Effector memory CD4-positive, alpha-beta T cell (primary cell): ENCODE measurements at places on chromosomes 5 and 9.
A peak's percentile ranks its signal among the peaks of the same experiment; 100 is the strongest.

- H3K27me3 ChIP-seq, result peaks cover 16% of the 10 kb centered on the region
- H3K4me3 ChIP-seq, result no peak overlapping the region
- H3K27ac ChIP-seq, result no peak overlapping the region
- H3K36me3 ChIP-seq, result no peaks in the 10 kb centered on the region
- H3K4me1 ChIP-seq, result peaks cover 2% of the 10 kb centered on the region
Observed at GRCh38 chr9:121604242-121604641, 47.2 kb upstream of the DAB2IP start.

GRCh38 chr5:74319076-74319475, 321.5 kb downstream of the ENC1 start:
- no peak overlapping the region for H3K27ac ChIP-seq
- no peaks in the 10 kb centered on the region for H3K36me3 ChIP-seq
- no peaks in the 10 kb centered on the region for H3K4me1 ChIP-seq
- H3K27me3 ChIP-seq, result no peaks in the 10 kb centered on the region
- no peak for DNase-seq

DNA sequence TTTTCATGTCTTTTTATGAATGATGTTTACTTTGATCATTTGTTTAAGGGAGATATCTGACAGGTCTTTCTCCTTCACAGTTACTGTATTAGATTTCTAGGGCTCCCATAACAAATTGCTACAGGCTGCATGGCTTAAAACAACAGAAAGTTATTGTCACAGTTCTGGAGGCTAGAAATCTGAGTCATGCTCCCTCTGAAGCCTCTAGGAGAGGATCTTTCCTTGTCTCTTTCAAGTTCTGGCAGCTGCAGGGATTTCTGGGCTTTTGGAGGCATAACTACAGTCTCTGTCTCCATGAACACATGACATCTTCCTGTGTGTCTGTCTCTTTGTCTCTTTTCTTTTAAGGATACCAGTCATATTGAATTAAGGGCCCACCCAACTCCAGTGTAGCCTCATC, 557.3 kb upstream of the SEMA6A start:
- no peak overlapping the region for H3K4me3 ChIP-seq
- H3K4me1 ChIP-seq, result no peaks in the 10 kb centered on the region
- no peak overlapping the region for H3K27ac ChIP-seq
- no peaks in the 10 kb centered on the region for H3K36me3 ChIP-seq

DNA sequence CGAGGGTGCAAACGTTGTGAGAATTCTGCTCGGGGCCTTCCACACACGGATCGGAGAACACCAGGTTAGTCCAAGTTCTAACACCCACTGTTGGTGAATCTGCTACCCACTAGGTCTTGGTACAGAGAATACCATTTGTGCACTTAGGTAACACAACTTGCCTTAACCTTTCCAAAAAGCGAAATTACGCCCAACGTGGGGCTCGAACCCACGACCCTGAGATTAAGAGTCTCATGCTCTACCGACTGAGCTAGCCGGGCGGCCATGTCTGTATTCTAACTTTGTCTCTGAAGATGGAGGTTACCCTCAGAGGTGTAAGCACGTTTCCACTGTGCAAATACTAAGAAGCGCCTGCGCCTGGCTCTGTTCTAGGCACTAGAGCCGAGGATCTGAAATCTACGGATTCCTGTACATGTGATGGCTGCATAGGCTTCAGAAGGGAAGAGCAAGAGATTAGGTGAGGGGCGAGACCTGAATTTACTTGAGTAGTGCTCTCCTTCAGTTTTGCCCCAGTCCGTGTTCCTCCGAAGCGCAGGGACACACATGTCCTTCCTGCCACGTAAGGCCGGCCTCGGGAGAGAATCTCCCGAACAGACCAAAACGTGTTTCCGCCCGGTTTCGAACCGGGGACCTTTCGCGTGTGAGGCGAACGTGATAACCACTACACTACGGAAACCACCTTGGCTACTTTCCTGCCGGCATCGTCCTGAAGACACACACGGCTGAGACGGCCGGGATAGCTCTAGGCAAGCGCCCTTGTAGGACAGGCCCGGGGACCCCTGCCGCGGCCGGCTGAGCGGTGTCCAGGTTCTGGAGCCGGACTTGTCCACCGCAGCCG, 1.1 kb upstream of the TRIM41 start:
- no peaks in the 10 kb centered on the region for H3K27me3 ChIP-seq
- H3K4me1 ChIP-seq, result peaks cover 26% of the 10 kb centered on the region
- H3K36me3 ChIP-seq, result no peaks in the 10 kb centered on the region
- peak overlapping the region; percentile 97 for H3K27ac ChIP-seq

DNA sequence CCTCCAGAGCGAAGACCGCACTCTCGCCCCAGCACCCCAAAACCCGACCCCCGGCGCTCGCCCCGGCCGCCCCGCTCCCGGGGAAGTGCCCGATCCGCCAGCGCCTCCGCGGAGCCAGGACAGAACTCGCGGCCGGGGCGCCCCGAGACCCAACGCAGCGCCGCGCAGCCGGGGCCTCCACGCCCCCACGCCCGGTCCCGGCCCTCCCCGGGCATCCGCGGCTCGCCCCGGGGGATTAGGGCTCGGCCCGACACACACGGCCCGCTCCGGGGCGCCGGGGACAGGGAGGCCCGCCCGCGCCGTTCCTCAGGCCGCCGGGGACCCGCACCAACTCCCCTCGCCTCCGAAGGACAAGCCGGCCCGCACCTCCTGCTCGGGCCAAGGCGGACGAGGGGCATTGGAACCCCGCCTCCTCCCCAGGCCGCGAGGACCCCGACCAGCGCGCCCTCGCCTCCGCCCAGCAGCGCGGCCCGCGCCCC, 544 bp downstream of the FNBP1 start:
- no peaks in the 10 kb centered on the region for H3K36me3 ChIP-seq
- H3K27me3 ChIP-seq, result no peaks in the 10 kb centered on the region
- H3K4me1 ChIP-seq, result peaks cover 41% of the 10 kb centered on the region
- peak overlapping the region; percentile 96 for H3K4me3 ChIP-seq
- DNase-seq, result no peak

GRCh38 chr9:2418619-2419018, 203.0 kb upstream of the VLDLR start:
- H3K36me3 ChIP-seq, result no peaks in the 10 kb centered on the region
- H3K27me3 ChIP-seq, result no peaks in the 10 kb centered on the region
- no peaks in the 10 kb centered on the region for H3K4me1 ChIP-seq
- no peak overlapping the region for H3K27ac ChIP-seq

DNA sequence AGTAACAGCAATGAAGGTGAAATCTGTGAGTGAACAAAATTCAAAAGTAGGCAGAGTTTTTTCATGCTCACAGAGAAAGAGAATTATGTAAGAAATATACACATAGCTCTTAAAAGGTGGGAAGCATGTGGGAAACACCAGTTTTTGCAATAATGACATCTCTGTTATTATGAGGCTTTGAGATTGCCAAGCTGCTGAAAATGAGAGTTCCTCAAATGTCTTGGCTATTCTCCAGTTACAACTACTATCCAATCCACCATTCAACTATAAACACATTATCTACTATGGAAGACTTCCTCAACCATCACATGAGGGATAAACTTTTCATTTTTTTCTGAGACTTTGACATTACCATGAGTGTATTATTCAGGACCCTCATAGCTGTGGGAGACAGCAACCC, 420.8 kb upstream of the ACTBL2 start:
- DNase-seq, result no peak
- no peaks in the 10 kb centered on the region for H3K36me3 ChIP-seq
- H3K4me3 ChIP-seq, result no peak overlapping the region
- no peaks in the 10 kb centered on the region for H3K27me3 ChIP-seq
- no peaks in the 10 kb centered on the region for H3K4me1 ChIP-seq

DNA sequence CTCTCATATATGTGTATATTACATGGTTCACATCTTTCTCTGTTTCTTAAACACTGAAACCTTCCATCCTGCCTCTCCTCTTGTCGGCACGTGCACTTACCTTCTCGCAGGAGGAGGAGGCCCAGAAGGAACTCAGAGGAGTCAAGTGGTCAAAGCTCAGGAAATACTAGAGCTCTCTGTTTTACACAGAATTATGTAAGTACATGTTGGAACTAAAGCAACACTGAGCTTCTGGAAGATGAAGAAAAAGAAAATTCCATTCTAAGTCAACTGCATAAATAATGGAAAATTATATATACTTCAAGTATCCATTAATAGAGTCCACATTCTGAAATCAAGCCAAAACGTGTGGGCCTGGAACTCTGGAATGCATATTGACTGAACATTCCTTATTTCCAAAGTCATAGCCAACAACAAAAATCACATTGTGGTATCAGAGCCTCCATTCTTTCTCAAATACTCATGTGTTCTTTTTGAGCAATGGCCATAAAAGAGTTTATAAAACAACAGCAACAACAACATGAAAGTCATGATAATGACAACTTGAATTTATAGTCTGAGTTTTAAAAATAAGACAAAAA, 121.5 kb upstream of the RAI14 start:
- no peaks in the 10 kb centered on the region for H3K36me3 ChIP-seq
- DNase-seq, result no peak
- no peaks in the 10 kb centered on the region for H3K4me1 ChIP-seq

DNA sequence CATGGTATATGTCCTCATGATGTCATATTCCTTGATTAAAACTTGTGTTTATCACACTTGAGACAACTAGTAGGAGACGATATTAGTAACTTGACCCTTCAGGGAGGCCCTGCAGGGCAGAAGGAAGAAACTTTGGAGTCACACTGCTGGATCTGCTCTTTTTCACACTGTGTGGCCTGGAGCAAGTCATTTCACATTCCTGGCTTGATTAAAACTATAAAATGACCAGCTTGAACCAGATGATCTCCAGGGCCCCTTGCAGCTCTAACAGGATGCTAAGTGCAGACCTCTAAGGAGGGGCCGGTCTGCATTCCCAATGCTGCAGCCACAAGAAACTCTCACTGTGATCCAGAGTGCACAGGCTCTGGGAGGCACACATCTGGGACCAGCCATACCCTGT, 146.4 kb upstream of the ZNF366 start:
- no peak overlapping the region for H3K27ac ChIP-seq
- no peaks in the 10 kb centered on the region for H3K4me1 ChIP-seq
- H3K36me3 ChIP-seq, result no peaks in the 10 kb centered on the region
- no peak overlapping the region for H3K4me3 ChIP-seq
- H3K27me3 ChIP-seq, result no peaks in the 10 kb centered on the region

DNA sequence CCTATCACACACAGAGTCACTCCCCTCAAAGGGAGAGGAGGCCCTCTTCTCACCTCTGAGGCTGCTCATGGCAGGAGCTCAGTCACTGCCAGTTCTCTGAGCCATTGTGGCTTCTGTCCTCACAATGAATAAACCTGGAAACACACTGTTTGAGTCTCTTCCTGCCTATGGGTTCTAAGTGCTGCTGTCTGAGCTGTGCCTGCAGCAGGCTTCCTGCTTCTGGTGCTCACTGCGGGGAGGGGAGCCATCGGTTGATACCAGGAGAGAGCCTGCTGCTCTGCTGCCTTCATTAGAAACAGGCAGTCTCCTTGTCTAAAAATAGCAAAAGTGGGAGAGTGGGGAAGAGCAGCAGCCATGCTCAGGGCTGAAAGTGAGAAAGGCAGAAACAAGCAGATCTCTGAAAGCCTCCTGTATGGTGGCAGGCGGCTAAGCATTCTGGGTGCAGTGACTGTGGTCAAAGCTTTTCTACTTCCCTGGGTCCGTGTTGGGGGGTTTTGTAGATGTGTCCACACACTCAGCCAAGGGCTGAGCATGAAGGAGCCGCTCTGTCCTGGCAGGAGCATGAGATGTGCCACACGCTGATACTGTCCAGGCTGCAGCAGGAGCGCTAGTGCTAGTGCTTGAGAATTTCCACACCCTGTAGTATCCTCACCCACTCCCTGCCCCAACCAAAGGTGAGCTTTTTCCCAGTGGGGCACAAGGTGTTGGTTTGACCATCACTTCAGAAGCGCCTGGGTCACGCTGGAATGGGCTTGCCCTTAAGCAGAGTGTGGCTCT, 34.2 kb downstream of the PRKACG start:
- H3K4me3 ChIP-seq, result no peak overlapping the region
- H3K36me3 ChIP-seq, result no peaks in the 10 kb centered on the region
- H3K4me1 ChIP-seq, result peaks cover 4% of the 10 kb centered on the region
- no peak for DNase-seq

DNA sequence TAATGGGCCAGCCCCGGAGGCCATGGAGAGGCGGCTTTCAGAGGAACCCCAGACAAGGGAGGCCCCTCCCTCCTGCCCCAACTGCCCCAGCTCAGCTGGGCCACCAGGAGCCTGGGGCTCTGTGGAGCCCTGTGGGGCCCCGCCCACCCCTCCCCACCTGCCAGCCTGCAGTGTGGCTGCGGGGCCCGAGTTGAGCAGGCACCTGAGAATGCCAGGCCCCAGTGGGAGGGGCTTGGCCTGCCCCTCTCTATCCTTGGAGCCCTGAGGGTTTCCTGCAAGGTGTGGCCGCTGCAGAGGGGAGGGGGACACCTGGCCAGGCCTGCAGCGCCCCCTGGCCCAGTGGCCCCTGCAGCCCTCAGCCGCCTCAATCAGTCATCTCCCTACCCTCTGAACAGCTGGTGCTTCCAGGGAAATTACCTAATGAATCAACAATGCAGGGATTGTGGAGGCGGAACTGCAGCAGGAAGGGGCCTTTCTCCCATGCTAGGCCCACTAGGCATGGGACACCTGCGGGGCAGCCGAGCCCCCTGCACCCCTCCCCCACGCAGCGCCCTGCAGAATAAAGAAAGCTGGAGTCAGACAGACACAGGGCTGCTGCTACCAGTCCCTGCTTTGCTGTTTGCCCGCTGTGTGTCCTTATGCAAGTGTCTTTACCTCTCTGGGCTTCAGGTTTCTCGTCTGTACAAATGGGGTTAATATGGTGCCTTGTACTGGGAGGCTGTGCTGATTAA, 48.0 kb downstream of the LMX1B start:
- no peak overlapping the region for H3K27ac ChIP-seq
- no peak for DNase-seq
- H3K36me3 ChIP-seq, result no peaks in the 10 kb centered on the region
- H3K27me3 ChIP-seq, result peaks cover 7% of the 10 kb centered on the region

GRCh38 chr9:83231039-83231438, 168.1 kb upstream of the RASEF start:
- no peaks in the 10 kb centered on the region for H3K4me1 ChIP-seq
- no peak overlapping the region for H3K27ac ChIP-seq
- no peaks in the 10 kb centered on the region for H3K36me3 ChIP-seq
- DNase-seq, result no peak
- no peak overlapping the region for H3K4me3 ChIP-seq

GRCh38 chr5:116581910-116582309, 7.3 kb upstream of the SEMA6A start:
- H3K27ac ChIP-seq, result no peak overlapping the region
- no peaks in the 10 kb centered on the region for H3K4me1 ChIP-seq
- H3K4me3 ChIP-seq, result no peak overlapping the region
- no peak for DNase-seq
- no peaks in the 10 kb centered on the region for H3K27me3 ChIP-seq

GRCh38 chr5:151742870-151743294, 15.5 kb downstream of the ATOX1 start:
- H3K4me3 ChIP-seq, result no peak overlapping the region
- peaks cover 20% of the 10 kb centered on the region for H3K4me1 ChIP-seq
- H3K27ac ChIP-seq, result no peak overlapping the region
- DNase-seq, result no peak

DNA sequence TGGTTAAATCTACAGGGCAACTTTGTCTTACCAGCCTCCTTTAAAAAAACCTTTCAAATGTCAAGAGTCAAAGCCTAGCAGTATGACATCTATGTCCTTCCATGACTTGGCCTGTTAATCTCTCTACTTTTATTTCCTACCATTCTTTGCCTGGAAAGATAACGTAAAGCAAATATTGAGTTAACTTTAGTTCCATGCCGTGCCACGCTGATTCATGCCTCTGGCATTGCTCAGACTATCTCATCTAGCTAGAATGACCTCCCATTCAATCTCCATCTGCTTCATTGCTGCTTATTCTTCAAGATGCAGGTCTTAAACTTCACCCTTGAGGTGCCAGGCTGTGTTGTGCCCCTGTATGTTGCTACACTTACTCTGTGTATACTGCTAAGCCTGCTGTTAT, 729.8 kb downstream of the EFNA5 start:
- no peaks in the 10 kb centered on the region for H3K36me3 ChIP-seq
- no peak overlapping the region for H3K27ac ChIP-seq
- DNase-seq, result no peak
- no peak overlapping the region for H3K4me3 ChIP-seq
